ENCODE measurements at places on chromosomes 1 and 21.

- no peak for DNase-seq
Measured at GRCh38 chr1:208562151-208562960, 318.2 kb upstream of the PLXNA2 start.

- DNase-seq = no peak
Measured at GRCh38 chr1:5937373-5937857, 54.8 kb downstream of the NPHP4 start.

GRCh38 chr21:45054927-45055612, 19.3 kb upstream of the ADARB1 start:
- no peak for DNase-seq

DNA sequence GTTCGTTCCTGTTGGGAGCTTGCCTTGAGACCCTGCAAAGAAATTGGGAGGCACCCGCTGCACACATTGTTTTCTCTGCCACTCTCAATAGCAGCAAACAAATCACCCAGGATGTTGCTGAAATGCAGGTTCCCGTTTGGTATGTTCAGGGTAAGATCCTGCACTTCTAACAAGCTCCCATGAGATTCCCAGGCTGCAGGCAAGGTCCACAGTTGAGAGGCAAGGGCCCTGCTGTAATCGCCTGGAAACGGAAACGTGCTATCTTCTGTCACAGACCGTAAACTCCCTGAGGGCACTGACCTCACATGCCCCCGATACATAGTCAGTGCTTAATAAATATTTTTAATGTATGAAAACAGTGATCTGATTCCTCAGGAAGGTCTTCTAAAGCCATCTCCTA, 37.8 kb downstream of the XCL1 start:
- no peak for DNase-seq

DNA sequence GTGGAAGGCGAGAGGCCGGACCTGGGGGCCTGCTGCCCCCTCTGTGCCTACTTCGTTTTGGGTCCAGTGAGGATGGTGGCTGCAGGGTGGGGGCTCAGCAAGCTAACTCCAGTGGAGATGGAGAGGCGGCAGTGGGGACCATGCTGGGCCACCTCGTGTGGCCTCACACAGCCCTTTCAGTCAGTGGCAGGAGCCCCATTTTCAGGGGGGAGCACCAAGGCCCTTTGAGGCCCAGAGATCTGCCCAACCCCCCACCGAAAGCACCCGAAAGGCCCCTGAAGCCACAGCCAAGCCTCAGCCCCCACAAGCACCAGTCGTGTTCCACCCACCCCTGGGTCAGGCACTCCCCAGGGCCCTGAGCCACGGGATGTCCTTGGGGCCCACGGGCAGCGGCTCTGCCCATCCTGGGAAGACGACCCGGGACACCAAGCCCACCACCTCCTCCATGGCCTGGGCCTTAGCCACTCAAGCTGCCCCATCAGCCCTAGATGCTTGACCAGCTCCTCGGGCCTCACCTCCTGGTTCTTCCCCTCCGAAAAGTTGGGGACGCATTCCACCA, 345 bp downstream of the FTCD start:
- DNase-seq = no peak
